ENCODE measurements at places on chromosomes 4 and X.

- no peak for DNase-seq
Observed at GRCh38 chr4:106314960-106315359, 1.0 kb downstream of the TBCK start.

GRCh38 chr4:81523672-81524327, 52.1 kb upstream of the RASGEF1B start:
- no peak for DNase-seq

GRCh38 chr4:38273407-38273806, 313.2 kb downstream of the PTTG2 start:
- no peak for DNase-seq

GRCh38 chrX:1387141-1387776, 4.7 kb downstream of the SLC25A6 start:
- DNase-seq: peak; percentile 19

GRCh38 chr4:579543-580175, 3.6 kb upstream of the TMEM271 start:
- no peak for DNase-seq

GRCh38 chr4:22515888-22516541, at the start of gene ADGRA3:
TSS of gene ADGRA3 (minus strand) at chr4:22516066. CDS start at chr4:22515784, 282 bp downstream.
- DNase-seq: peak; percentile 73

- DNase-seq: no peak
Observed at GRCh38 chrX:17081511-17081910, 135.1 kb downstream of the REPS2 start.

- DNase-seq: no peak
Observed at GRCh38 chr4:173536808-173537429, 6.9 kb upstream of the HAND2 start.

DNA sequence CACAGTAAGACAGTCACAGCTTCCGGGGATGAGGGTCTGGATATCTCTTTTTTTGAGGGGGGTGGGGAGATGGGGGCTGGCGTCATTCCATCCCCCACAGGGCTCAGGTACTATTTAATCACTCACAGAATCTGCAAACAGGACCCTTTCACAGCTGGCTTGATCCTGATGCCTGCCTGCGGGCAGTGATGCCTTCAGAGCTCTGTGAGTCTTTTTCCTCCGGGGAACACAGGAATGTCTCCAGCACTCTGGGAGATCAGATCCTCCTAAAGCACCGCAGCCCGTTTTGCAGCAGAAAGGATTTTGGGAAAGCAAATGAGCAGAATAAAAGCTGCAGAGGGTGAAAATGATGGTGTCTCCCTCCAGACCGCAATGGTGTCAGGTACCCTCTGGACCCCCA, 13.2 kb upstream of the SHOX start:
- DNase-seq: no peak

- no peak for DNase-seq
Observed at GRCh38 chr4:70753630-70754029, 31.9 kb downstream of the RUFY3 start.

DNA sequence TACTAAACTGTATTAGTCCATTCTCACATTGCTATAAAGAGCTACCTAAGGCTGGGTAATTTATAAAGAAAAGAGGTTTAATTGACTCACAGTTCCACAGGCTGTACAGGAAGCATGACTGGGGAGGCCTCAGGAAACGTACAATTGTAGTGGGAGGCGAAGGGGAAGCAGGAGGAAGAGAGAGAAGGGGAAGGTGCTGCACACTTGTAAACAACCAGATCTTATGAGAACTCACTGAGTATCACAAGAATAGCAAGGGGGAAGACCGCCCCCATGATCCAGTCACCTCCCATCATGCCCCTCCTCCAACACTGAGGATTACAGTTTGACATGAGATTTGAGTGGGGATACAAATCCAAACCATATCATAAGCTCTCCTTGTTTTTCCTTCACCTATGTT, 40.9 kb downstream of the RPA4 start:
- DNase-seq: no peak

DNA sequence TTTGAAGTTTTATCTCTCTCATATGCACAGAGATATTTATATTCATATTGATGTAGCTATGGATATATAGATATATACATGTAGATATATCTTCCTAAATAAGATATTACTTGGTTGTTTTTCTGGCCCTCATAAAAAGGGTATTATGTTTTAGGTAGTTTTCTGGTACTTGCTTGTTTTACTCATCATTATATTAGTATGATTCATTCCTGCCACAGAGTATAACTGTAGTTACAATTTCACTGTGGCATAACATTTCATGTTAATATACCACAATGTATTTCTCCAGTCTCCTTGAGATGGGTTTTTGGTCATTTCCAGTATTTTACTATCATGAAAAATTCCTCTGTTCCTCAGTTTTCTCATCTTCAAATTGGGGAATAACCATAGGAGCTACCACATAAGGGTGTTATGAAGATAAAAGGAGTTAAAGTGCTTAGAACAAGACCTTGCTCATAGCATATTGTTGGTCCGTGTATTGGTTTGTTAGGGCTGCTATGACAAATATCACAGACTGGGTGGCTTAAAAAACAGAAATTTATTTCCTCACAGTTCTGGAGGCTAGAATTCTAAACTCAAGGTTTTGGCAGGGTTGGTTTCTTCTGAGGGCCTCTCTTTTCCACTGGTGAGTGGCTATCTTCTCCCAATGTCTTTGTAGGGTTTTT, 129.7 kb downstream of the TMEM164 start:
- no peak for DNase-seq

DNA sequence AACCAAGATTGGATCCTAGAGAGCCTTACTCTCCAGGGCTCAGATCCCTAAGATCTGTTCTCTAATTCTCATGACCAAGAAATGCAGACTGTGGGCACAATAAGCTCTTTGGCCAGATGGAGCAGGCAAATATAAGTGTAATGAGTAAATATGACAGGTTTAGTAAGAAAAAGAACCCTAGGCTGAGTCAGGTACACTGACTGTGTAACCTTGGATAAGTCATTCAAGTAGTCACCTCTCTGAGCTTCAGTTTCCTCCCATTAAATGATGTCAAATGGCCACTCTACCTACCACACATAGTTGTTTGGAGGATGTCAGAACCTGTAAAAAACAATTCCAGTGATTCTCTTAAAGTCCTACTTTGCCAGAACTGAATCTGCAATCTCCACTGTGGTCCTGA, 8.3 kb upstream of the EDA start:
- DNase-seq: no peak

DNA sequence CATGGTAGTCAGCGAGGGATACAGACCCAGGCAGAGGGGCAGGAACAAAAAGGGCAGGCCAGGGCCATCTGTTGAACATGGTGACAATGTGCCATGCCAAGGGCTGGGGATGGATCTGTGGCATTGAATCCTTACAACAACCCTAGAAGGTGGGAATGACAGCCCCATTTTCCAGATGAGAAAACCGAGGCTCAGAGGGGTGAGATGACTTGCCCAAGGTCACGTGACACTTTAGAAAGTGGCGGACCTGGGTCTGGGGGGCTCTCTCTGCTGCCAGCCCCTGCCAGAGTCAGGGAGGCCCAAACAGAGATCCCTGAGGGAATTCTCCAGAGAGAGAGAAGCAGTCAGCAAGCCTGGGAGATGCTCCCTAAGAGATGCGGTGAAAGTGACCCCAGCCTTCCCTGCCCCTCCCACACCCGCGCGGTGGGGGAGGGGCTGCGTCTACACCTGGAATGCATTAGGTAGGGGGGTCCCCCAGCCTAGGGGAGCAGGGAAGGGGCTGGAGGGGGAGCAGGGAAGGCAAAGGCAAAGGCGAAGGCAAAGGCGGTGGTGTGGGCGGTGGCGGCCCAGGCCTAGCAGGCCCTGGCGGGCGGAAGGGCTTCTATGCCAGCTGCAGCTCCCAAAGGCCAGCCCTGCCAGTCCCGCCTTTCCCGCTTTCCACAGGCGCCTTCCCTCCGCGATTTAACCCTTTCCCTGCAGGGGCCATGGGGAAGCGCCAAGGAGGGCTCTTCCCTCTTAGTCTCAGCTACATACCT, 13.0 kb downstream of the FGD1 start:
- DNase-seq: no peak

GRCh38 chr4:141789716-141790115, 153.3 kb downstream of the IL15 start:
- no peak for DNase-seq

- no peak for DNase-seq
Observed at GRCh38 chrX:115226929-115227328, 7.0 kb downstream of the LRCH2 start.

GRCh38 chr4:135050086-135050717, 848.6 kb upstream of the PABPC4L start:
- DNase-seq: no peak

Data from stimulated activated CD4-positive, alpha-beta T cell treated with anti-CD3 and anti-CD28 coated beads, Interleukin-15, amount 100 ng/mL, for 24 hours (primary cell).